Esophagus mucosa (tissue), 1 donor: ENCODE measurements at places on chromosomes 12 and 14. TPM values are rescaled to one million over a fixed set of nuclear protein-coding genes. Genes with fewer than 3 reads are reported as not detected.

The KRT73 gene
- not detected for total RNA-seq

The CLMN gene
- 9.6 TPM for total RNA-seq

The RNASE2 gene
- not detected for total RNA-seq

The CAPZA3 gene
- total RNA-seq: not detected

The BDKRB2 gene
- 22.1 TPM for total RNA-seq

The PTPN21 gene
- total RNA-seq: 10.5 TPM

The STXBP6 gene
- total RNA-seq: 0.56 TPM

The FIGNL2 gene
- total RNA-seq: 0.16 TPM

The HOXC5 gene
- 0.60 TPM for total RNA-seq

The GLI1 gene
- total RNA-seq: 0.72 TPM

The AGAP2 gene
- total RNA-seq: 0.64 TPM

The MYRFL gene
- total RNA-seq: not detected

The MIPOL1 gene
- 3.4 TPM for total RNA-seq

The WIF1 gene
- 0.20 TPM for total RNA-seq

The PLEKHA5 gene
- total RNA-seq: 32.7 TPM

The TTC9 gene
- total RNA-seq: 40.5 TPM

The ETNK1 gene
- total RNA-seq: 26.9 TPM

The PSMA6 gene
- total RNA-seq: 188 TPM

The FAM222A gene
- 5.4 TPM for total RNA-seq

The KRT75 gene
- total RNA-seq: 0.84 TPM

The C14orf180 gene
- not detected for total RNA-seq

The SYT10 gene
- total RNA-seq: not detected

The LRP6 gene
- total RNA-seq: 12.9 TPM

The TBC1D30 gene
- total RNA-seq: 0.72 TPM

The KRT6B gene
- total RNA-seq: 2,496 TPM

The CDCA3 gene
- 13.9 TPM for total RNA-seq

The SCFD1 gene
- total RNA-seq: 62.6 TPM

The TAOK3 gene
- total RNA-seq: 22.8 TPM

The ACVRL1 gene
- total RNA-seq: 4.9 TPM

The DLGAP5 gene
- 17.9 TPM for total RNA-seq

The KCNC2 gene
- not detected for total RNA-seq

The ABCB9 gene
- total RNA-seq: 4.9 TPM

The ANKS1B gene
- 2.8 TPM for total RNA-seq

The STAB2 gene
- 0.16 TPM for total RNA-seq

The RPGRIP1 gene
- total RNA-seq: not detected

The MANSC4 gene
- not detected for total RNA-seq

The SDR9C7 gene
- total RNA-seq: 26.0 TPM

The ZFP36L1 gene
- total RNA-seq: 151 TPM

The TGFB3 gene
- total RNA-seq: 4.3 TPM

The P3H3 gene
- 1.7 TPM for total RNA-seq

The STAC3 gene
- 1.1 TPM for total RNA-seq

The CCDC184 gene
- total RNA-seq: 0.20 TPM

The PRH2 gene
- total RNA-seq: not detected

The CARMIL3 gene
- 0.48 TPM for total RNA-seq

The WDR20 gene
- total RNA-seq: 26.5 TPM

The LGR5 gene
- total RNA-seq: not detected

The OTUB2 gene
- total RNA-seq: 5.5 TPM

The FSCB gene
- not detected for total RNA-seq

The SERPINA5 gene
- 0.28 TPM for total RNA-seq

The MYH6 gene
- not detected for total RNA-seq

The GPR84 gene
- total RNA-seq: 0.16 TPM

The HNF1A gene
- not detected for total RNA-seq

The SIRT4 gene
- total RNA-seq: 0.64 TPM

The GLS2 gene
- 2.6 TPM for total RNA-seq

The PMCH gene
- total RNA-seq: not detected
